AML-193 (cell line): ENCODE measurements at places on chromosomes 5 and 9.
A peak's percentile ranks its signal among the peaks of the same experiment; 100 is the strongest.

DNA sequence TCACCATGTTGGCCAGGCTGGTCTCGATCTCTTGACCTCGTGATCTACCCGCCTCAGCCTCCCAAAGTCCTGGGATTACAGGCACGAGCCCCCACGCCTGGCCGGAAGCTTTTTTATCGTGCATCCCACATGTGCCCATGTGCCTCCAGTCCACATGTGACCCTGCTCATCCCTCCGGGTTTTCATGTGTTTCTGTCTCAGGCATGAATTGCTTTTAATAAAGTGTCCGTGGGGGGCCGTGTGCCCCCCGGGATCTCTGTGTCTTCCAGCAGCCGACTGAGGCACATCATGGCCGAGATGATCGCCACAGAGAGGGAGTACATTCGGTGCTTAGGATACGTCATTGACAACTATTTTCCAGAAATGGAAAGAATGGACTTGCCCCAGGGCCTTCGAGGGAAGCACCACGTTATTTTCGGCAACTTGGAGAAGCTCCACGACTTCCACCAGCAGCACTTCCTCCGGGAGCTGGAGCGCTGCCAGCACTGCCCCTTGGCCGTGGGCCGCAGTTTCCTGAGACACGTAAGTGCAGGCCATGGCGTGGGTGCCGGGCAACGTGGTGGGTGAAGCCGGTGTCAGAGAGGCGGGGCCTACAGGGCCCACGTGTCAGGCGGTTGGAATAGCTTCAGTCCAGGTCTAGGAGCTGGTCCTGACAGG is 22.1 kb upstream of the LRRC14B start:
- DNase-seq = no peak

DNA sequence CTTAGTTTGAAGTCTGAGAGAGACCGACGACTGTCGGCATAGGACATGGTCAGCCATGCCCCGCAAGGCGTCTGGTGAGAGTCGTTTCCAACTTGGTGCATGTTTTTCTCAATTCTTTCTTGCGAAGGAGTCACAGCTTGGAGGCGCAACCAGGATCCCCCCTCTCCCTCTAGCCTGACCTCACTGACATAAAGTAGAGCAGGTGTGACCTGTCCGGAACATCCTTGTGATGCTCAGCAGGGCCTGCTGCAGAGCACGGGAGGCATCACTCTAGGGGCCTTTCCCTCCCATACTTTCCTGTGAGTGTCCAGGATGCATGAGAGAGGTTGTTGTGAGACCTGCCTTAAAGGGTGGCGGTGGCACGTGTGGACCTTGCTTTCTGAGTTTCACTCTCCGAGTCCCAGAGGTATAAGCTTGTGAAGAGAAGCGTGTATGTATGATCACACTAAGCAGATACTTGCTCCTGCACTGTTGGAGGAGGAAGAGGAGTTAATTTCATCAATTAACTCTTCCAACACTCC is 5.0 kb downstream of the TENT4A start:
- no peak for DNase-seq

DNA sequence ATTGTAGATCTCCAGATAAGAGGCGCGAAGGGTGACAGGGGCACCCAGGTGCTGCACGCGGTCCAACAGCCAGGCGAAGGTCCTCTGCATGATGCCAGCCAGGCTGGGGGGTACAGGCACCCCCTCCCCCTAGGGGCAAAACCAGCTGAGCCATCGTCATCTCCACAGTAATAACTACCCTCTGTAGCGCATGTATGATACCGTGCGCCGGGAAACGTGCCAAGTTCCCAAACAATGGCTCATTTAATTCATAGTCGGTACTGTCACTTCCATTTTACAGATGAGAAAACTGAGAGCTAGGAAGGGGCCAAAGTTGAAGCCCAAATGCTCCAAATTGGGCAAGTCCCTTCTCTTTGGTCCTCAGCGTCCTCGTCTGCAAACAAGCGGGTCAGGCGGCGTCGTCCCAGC is 1.5 kb downstream of the KIF12 start:
- no peak for DNase-seq

GRCh38 chr5:78538240-78538850 is 110.2 kb downstream of the LHFPL2 start:
- DNase-seq = no peak

DNA sequence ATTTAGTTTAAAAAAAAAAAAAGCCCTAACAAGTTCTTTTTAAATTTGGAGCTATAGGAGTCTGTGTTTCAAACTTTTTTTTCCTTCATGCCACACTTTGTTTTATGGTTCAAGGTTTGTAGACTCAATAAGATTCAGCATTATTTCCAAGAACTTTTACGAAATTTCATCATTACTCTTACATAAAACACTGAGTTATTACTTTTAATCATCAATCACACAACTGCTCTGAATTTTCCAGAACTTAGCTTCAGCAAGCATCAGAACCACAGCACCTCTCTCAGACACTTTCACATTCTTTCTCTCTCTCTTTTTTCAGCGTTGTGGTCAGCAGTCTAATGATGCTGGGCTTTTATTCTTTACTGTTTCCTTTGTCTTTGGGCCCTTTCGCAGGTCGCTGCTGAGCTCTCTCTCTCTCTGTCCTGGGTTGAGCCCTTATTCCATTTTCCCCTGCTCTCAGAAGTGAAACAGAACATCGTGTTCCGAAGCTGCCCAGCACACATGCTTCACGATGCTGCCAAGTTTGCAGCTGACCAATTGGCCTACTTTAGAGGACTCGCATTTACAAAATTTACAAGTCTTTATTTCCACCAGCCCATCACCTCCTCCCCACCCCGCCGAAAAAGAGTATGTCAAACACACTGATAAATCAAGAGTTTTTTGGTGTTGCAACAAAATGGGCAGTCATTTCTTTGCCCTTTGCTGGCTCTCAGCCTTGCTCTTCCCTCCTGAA is 44.6 kb upstream of the PIK3R1 start:
- DNase-seq = no peak

GRCh38 chr5:157544623-157544989 is 31.0 kb downstream of the ADAM19 start:
- no peak for DNase-seq

GRCh38 chr5:176875783-176876505 is 23.2 kb downstream of the HK3 start:
- DNase-seq = no peak

DNA sequence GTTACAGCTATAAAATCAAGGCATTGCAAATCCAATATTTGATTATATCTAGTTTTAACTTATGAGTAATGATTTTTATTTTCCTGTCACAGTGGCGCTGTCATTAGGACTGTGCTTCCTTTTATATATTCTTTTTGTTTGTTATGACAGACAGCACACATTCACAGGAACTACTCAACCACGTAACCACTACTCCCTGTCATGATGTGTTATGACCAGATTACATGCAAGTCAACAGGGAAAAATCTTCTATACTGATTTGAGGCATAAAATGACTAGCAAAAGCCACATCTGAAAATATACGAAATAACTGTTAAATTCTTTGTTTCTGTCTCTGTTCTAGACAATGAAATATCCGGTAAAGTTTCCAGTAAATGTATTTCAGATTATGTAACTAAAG is 25.4 kb downstream of the SREK1 start:
- no peak for DNase-seq

DNA sequence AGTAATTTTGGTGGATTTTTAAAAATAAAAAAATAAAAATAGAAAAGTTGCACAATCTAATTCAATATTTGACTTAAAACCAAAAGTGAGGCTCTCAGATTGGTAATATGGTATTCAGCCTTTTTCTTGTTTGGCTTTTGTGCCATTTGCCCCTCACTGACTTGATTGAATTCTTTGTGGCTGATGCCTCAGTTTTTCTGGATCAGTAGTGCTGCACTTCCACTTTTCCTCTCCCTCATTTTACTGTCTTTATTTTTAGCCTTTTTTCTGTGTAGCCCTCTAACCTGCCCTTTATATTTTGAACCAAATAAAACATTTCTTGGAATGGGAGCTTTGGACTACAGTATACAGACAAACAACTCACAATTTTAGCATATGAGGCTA is 3.8 kb upstream of the MSMP start:
- no peak for DNase-seq

- no peak for DNase-seq
Observed at GRCh38 chr9:110224583-110224982, 16.6 kb upstream of the C9orf152 start.

DNA sequence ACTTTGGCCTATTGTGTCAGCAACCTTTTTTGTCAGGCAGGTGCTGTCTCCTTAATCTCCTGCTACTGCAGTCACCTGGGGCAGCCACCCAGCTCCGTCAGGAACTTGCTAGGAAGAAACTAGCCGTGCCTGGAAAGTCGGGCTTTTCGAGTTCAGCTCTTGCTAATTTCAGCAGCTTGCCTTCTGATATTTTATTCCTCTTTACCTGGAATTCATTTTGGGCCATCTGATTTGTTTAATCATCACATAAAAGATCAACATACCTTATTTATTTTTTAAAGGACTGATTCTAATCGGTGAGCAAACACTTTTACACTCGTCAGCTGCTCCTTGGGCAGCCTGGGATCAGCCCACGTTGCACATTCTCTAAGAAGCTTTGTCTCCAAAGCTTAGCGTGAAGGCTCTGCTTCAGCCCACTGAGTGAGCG is 42.2 kb downstream of the PRLR start:
- DNase-seq = no peak

GRCh38 chr9:117204971-117205370 is 209.9 kb downstream of the ASTN2 start:
- no peak for DNase-seq

DNA sequence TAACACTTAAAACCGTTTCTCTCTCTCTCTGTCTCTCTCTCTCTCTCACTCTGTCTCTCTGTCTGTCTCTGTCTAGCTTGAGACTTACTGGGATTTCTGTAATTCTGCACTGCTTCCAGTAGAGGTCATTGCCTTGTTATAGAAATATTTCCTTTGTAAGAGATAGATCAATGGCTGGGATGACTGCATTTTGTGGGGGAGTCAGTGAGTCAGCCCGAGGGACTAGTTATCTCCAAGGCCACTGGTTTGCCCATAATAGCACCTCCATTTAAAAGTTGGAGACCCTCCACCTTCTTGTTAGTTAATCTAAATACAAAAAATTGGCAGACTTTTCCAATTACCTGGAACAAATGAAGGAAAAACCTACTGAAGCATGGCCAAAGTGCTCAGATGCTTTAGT is 547.2 kb downstream of the LRRC70 start:
- DNase-seq = peak; percentile 2

DNA sequence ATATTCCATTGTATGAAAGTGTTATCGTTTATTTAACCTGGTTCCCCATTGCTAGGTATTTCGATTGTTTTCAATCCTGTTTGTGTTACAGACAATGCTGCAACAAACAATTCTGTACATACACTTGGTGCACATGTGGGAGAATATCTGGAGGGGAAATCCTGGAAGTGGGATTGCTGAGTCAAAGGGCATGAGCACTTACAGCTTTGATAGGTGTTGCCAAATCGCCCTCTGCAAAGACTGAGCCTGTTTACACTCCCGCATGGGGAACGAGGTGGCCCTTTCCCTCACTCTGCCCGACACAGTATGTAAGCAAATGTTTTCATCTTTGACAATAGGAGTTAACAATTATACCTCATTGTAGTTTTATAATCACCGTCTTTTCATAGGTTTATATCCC is 66.2 kb downstream of the PDE6A start:
- DNase-seq = no peak

GRCh38 chr5:175896301-175897040 is 25.1 kb downstream of the CPLX2 start:
- no peak for DNase-seq

DNA sequence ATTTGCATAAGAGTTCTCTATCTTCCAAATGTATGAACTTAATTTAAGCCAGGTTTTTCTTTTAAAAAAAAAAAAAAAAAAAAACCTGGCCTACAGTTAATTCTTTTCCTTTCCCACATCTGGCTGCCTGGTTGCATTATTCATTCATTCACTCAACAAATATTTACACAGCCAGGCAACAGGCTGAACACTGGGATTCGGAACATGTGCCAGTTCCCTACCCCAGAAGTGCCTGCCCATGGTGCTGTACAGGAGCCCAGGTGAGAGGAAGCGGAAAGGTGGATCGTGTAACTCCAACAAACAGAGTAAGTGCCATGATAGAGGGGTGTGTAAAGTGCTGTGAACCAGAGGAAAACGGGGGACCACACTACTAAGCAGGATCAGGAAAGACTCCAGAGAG is 93.6 kb downstream of the CDK5RAP2 start:
- DNase-seq = no peak
